ENCODE measurements at places on chromosomes 2 and 18. TPM values are rescaled to one million over a fixed set of nuclear protein-coding genes. Genes with fewer than 3 reads are reported as not detected.

TXNL1 gene
- 84.0 TPM for total RNA-seq

KATNAL2 gene
- 11.6 TPM for total RNA-seq

TLX2 gene
- total RNA-seq: 0.68 TPM

PRSS56 gene
- 0.35 TPM for total RNA-seq

ZNF532 gene
- total RNA-seq: 171 TPM

COX7A2L gene
- total RNA-seq: 97.8 TPM

PHOSPHO2 gene
- 5.7 TPM for total RNA-seq

TTN gene
- total RNA-seq: 10.4 TPM

OTOS gene
- total RNA-seq: 4.6 TPM

SH3BP4 gene
- 34.8 TPM for total RNA-seq

CCDC74A gene
- 12.2 TPM for total RNA-seq

ATP6V1B1 gene
- not detected for total RNA-seq

CYP26B1 gene
- 10.4 TPM for total RNA-seq

CWC22 gene
- 21.5 TPM for total RNA-seq

ST6GAL2 gene
- total RNA-seq: 39.1 TPM

ERICH2 gene
- total RNA-seq: 0.84 TPM

FTCDNL1 gene
- 15.3 TPM for total RNA-seq

VIT gene
- total RNA-seq: 1.9 TPM

LPIN1 gene
- total RNA-seq: 107 TPM

SATB2 gene
- 199 TPM for total RNA-seq

NPPC gene
- 4.9 TPM for total RNA-seq

CGREF1 gene
- total RNA-seq: 40.2 TPM

POTEC gene
- total RNA-seq: not detected

DUSP2 gene
- total RNA-seq: 5.0 TPM

SPEG gene
- total RNA-seq: 56.8 TPM

TUBA3E gene
- not detected for total RNA-seq

REG3A gene
- total RNA-seq: not detected

KCNIP3 gene
- 68.9 TPM for total RNA-seq

FOXD4L1 gene
- total RNA-seq: not detected

SLC14A1 gene
- 131 TPM for total RNA-seq

ASB18 gene
- total RNA-seq: 1.5 TPM

UGT1A4 gene
- total RNA-seq: not detected

DIS3L2 gene
- 41.2 TPM for total RNA-seq

UGT1A3 gene
- total RNA-seq: not detected

ELOA2 gene
- total RNA-seq: not detected

CTAGE1 gene
- total RNA-seq: not detected

TUBA4A gene
- 237 TPM for total RNA-seq

TWSG1 gene
- 18.6 TPM for total RNA-seq

CPO gene
- 1.6 TPM for total RNA-seq

SOS1 gene
- total RNA-seq: 40.9 TPM

IL1RN gene
- not detected for total RNA-seq

ADGRF3 gene
- total RNA-seq: 0.77 TPM

CNTNAP5 gene
- 67.8 TPM for total RNA-seq

ALKAL2 gene
- total RNA-seq: not detected

SERPINB2 gene
- not detected for total RNA-seq

SLC38A11 gene
- 46.0 TPM for total RNA-seq

EFHD1 gene
- 183 TPM for total RNA-seq

APLF gene
- total RNA-seq: 9.4 TPM

DSG4 gene
- not detected for total RNA-seq

PDCD1 gene
- not detected for total RNA-seq

C18orf63 gene
- total RNA-seq: not detected

PARD3B gene
- total RNA-seq: 8.5 TPM

UGT1A5 gene
- total RNA-seq: not detected

GKN2 gene
- not detected for total RNA-seq

EPB41L5 gene
- 56.5 TPM for total RNA-seq

SLC9A4 gene
- total RNA-seq: 0.50 TPM
